Activated naive CD8-positive, alpha-beta T cell treated with anti-CD3 and anti-CD28 coated beads for 36 hours (primary cell): ENCODE measurements at places on chromosomes 5 and 9. TPM values are rescaled to one million over a fixed set of nuclear protein-coding genes. Genes with fewer than 3 reads are reported as not detected.

TAF7 gene
- total RNA-seq: 60.5 TPM

N4BP3 gene
- total RNA-seq: 12.9 TPM

CBY3 gene
- total RNA-seq: 0.68 TPM

AK1 gene
- 9.9 TPM for total RNA-seq

DNA sequence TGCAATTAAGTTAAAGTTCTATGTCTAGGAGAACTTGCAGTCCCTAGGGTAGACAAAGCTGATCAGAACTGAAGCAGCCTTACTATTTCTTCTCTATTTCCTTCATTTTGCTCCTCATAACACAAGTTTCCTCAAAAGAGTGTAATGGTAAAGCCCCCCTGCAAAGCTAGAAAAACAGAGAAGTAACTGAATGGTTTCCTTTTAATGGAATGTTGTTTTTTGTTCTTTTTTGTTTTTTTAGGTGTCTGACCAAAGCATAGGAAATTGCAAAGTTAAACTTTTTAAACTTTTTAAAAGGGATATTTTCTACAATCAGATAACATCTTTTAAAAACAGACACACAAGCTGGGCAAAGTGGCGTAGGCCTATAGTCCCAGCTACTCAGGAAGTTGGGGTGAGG, 145.7 kb downstream of the TLE1 start:
- H3K4me3 ChIP-seq: no peak overlapping the region
- no peak for DNase-seq
- H3K27me3 ChIP-seq: peaks cover 5% of the 10 kb centered on the region

DNA sequence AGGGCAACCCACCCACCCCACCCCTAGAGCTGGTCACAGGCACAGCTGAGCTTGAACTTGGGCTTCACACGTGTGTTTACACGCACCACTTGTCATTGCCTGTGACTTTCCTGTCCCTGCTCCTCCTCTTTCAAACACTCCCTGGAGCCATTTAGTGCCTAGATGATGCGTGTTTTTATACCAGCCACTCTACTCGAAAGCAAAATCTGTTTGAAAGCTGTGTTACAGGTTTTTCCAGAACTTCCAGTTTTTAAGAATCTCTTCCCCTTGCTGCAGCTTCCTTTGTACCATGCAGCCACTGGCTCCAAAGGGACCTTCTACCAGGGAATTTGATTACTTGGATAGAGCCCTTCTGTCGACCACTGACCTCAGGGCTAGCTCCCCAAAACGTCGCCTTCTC, 78.8 kb upstream of the SPRY4 start:
- DNase-seq: no peak
- H3K36me3 ChIP-seq: no peaks in the 10 kb centered on the region
- no peak overlapping the region for H3K27ac ChIP-seq

DNA sequence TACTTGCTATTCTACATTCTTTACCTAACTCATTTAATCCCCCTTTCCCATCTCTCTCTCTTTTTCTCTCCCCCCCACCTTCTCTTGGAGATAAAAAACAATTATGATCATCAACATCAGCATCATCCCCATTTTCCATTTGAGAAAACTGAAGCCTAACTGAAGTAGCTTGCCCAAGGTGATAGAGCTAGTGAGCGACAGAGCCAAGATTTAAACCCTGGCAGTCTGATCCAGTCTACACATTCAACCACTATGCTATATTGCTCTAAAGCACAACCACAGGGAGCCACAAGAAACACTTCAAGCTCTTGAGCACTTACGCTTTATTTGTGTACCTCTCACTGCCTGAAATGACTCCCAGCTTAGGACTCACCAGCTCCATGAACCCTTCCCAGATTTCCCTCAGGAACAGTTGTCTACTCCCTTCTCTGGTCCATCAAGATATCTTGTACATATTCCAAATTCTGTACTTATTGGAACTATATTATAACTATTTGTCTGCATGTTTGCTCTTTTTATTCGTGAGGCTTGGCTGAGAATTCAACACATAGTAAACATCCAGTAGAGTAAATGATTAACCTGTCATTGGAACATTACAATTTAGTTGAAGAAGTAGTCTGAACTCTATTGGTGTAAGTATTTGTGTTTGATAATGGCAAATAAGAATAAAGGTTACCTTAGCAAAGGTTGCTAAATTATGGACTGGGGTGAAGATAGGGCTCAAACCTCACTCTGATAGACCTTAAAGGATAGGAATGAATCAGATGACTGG, 164.8 kb downstream of the EFNA5 start:
- no peak overlapping the region for H3K27ac ChIP-seq
- DNase-seq: no peak
- H3K4me3 ChIP-seq: no peak overlapping the region
- peaks cover 22% of the 10 kb centered on the region for H3K27me3 ChIP-seq
- H3K4me1 ChIP-seq: peaks cover 5% of the 10 kb centered on the region
- no peaks in the 10 kb centered on the region for H3K36me3 ChIP-seq

- H3K4me1 ChIP-seq: no peaks in the 10 kb centered on the region
- no peak overlapping the region for H3K27ac ChIP-seq
- peaks cover 11% of the 10 kb centered on the region for H3K36me3 ChIP-seq
- DNase-seq: no peak
These were observed 15.9 kb downstream of the DMAC1 start for GRCh38 chr9:7783635-7784063.

- no peak overlapping the region for H3K27ac ChIP-seq
- H3K4me3 ChIP-seq: no peak overlapping the region
- DNase-seq: no peak
- H3K36me3 ChIP-seq: no peaks in the 10 kb centered on the region
- peaks cover 3% of the 10 kb centered on the region for H3K4me1 ChIP-seq
These were observed 8.2 kb upstream of the GRAMD2B start for GRCh38 chr5:126414874-126415502.

GRCh38 chr5:139961435-139962157, 81.5 kb downstream of the NRG2 start:
- H3K36me3 ChIP-seq: no peaks in the 10 kb centered on the region
- H3K4me3 ChIP-seq: no peak overlapping the region
- no peak overlapping the region for H3K27ac ChIP-seq
- no peak for DNase-seq
- H3K27me3 ChIP-seq: no peaks in the 10 kb centered on the region

DNA sequence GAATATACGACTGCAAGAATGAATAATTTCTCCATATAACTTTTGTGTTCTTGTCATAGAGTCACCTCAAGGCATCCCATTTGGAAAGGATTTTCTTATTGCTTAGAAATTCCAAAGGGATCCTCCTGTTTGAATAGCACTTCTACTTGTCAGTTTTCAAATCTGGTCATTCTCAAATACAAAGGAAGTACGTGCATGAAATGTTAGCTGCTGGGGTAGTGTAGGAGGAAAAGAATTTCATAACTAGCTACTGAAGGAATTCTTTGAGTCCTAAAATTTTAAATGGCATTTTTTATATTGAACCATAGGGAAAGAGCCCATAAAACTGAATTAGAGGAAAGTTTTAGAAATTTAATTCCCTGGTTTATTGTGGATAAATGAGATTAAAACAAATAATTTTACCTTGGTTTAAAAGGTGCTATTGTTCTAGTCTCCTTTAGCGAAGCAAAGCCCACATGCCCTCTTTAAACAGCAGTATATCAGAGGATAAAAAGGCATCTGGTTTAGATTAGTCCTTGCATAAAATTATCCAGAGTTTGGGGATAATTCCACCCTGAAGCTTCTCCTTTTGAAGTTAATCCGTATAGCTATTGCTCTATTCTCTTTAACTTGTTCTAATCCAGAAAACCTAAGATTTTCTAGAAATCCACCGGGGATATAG, 2.0 kb upstream of the MPDZ start:
- no peaks in the 10 kb centered on the region for H3K4me1 ChIP-seq
- no peak for DNase-seq
- H3K4me3 ChIP-seq: no peak overlapping the region
- no peak overlapping the region for H3K27ac ChIP-seq
- peaks cover 33% of the 10 kb centered on the region for H3K27me3 ChIP-seq
- H3K36me3 ChIP-seq: no peaks in the 10 kb centered on the region

DNA sequence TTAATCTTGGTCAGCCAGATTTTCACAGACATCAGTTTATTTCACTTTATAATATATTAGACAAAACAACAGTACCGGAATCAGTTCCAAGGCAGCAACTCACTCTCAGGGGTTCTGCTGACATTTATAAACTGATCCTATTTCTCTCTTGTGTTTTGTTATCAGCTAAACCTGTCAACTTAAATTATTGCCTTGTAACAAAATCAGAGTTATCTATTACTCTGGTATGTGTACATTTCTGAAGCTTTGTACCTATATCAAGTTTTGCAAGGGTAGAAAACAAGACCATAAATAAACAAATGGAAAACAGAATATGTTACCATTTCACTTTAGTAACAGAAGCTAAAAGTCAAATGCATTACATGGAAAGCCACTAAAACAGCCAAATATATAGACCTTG, 122.1 kb downstream of the SIL1 start:
- H3K27me3 ChIP-seq: no peaks in the 10 kb centered on the region
- H3K36me3 ChIP-seq: no peaks in the 10 kb centered on the region
- no peak overlapping the region for H3K4me3 ChIP-seq

DNA sequence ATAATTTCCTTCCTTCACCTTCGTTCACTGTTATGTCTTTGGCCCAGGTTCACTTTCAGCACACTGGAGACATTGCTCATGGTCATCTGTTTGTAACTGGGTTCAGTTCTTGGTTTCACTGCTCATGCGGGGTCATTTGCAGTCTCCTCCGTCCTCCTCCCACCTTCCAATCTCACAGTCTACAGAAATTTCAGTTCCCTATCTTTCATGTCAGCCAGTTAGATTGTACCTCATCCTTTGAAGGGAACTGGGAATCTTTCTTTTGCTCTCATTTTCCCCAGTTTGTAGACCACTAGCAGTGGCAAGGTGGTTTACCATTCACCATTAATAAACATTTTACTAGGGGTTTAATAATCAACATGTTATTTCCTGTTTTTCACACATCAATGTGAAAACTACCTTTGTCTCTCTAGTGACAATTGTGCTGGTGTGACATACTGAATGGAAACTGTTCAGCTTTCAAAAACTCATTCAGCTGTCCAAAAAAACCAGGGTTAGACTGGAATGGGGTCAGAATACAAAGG, 100.9 kb upstream of the IL6ST start:
- no peaks in the 10 kb centered on the region for H3K27me3 ChIP-seq
- no peak for DNase-seq
- H3K4me1 ChIP-seq: peaks cover 72% of the 10 kb centered on the region
- H3K36me3 ChIP-seq: peaks cover 4% of the 10 kb centered on the region
- no peak overlapping the region for H3K4me3 ChIP-seq
